Fibroblast of gingiva (primary cell): ENCODE measurements at places on chromosomes 7 and 10.

GRCh38 chr7:22325671-22326070, 31.3 kb downstream of the RAPGEF5 start:
- DNase-seq: no peak

- DNase-seq: no peak
Observed at GRCh38 chr7:131471250-131472004, 85.0 kb downstream of the PODXL start.

DNA sequence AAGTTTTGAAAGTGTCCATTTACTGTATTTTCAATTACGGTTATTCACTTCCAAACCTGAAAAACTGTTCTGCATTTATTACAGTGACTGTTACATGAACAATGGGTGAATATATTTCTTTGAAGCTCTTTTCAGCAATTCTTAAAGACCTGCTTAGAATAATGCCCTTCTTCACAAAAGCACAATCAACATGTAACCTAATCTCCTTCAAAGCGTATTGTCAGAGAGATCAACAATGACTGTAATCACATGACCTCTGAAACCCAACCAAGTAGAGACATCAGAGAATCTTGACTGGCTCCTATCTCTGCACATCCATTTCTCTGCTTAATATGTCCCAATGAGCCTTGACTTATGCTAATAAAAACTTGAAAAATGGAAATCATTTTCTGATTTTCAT, 126.7 kb downstream of the NRCAM start:
- no peak for DNase-seq

GRCh38 chr10:71878327-71879034, 27.4 kb upstream of the PSAP start:
- DNase-seq: no peak

DNA sequence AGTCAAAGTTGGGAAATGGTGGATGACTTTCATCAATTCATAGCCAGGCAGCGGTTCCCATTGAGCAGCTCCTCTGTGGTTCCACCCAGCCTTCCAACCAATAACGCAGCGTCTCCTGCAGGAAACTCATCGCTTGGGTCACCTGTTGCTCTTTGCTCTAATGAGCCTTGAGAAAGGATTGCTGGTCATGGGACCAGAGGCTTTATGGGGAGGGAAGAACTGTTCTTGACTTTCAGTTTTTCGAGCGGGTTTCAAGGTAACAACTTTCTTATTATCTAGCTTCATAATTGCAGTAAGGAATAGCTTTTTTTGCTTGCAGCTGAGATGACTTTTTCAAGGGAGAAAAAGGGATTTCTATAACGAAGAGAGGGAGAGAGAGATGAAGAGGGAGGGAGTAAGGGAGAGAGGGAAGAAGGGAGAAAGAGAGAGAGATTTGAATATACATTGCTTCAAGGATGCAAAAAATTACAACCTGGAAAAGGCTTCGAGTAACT, 405 bp upstream of the ENTPD1 start:
- no peak for DNase-seq

DNA sequence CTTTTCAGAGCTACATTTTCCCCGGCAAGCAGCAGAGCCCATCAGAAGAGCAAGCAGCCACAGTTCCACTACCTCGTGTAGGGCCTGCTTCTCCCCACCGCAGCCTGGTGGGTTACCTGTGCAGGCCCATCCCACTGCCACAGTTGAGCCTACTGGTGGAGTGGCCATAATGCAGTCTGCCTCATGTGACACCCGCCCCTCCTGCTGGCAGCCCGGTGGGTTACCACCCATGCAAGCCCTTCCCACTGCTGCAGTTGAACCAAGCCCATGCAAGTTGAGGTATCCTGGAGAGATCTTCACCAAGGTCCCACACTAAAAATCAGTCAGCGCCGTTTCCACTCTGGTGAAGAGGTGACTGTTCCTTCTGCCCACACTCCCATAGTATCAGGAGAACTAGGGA, 32.1 kb upstream of the CNNM1 start:
- no peak for DNase-seq

DNA sequence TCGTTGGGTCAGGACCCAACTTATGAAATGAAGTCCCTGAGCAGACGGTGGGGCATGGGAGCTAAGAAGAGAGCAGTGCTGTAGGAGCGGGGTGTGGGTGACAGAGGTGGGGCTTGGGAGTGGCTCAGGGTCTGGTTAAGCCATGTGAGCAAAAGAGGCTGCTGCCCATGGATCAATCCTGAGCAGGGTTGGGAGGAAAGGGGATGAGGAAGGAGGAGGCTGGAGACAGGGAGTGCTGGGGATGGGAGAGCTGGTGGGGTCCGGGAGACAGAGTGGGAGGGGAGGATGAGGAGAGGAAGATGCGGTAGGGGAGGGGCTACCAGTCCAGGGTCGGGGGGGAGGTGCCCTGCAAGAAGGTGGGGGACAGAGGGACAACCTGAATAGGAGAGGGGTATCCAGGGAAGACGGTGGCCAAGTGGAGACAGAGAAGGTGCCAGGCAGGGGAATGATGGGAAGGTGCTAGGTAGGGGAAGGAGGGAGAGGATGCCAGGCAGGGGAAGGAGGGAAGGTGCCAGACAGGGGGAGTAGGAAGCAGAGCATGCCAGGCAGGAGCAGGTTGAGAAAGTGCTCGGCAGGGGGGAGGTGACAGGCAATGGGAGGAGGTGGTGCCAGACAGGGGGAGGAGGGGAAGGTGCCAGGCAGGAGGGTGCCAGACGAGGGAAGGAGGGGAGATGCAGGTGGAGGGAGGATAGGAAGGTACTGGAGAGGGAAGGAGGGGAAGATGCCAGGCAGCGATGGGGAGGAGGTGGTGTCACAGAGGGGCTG, 27.5 kb upstream of the SMARCD3 start:
- no peak for DNase-seq

- DNase-seq: no peak
Observed at GRCh38 chr10:104128214-104128613, 6.2 kb downstream of the SFR1 start.

DNA sequence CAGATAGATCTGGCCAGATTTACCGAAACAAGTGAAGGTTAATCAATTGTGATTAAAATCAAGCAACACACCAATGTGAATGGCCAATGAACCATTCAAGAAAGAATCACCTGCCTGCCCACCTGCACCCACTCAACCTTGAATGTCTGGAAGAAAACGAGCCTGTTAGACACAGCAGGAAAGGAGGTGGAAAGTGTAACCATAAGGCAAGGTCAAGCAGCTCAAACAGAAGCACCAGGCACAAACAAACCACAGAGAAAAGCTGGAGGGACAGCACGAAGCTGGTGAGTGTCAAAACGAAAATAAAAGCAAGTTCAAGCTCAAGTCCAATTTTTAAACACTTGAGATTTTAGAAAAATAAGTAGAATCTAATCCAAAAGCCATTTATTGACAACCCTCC, 64.9 kb downstream of the STEAP1B start:
- no peak for DNase-seq

- DNase-seq: no peak
Observed at GRCh38 chr10:58371473-58371872, 13.7 kb upstream of the TFAM start.

DNA sequence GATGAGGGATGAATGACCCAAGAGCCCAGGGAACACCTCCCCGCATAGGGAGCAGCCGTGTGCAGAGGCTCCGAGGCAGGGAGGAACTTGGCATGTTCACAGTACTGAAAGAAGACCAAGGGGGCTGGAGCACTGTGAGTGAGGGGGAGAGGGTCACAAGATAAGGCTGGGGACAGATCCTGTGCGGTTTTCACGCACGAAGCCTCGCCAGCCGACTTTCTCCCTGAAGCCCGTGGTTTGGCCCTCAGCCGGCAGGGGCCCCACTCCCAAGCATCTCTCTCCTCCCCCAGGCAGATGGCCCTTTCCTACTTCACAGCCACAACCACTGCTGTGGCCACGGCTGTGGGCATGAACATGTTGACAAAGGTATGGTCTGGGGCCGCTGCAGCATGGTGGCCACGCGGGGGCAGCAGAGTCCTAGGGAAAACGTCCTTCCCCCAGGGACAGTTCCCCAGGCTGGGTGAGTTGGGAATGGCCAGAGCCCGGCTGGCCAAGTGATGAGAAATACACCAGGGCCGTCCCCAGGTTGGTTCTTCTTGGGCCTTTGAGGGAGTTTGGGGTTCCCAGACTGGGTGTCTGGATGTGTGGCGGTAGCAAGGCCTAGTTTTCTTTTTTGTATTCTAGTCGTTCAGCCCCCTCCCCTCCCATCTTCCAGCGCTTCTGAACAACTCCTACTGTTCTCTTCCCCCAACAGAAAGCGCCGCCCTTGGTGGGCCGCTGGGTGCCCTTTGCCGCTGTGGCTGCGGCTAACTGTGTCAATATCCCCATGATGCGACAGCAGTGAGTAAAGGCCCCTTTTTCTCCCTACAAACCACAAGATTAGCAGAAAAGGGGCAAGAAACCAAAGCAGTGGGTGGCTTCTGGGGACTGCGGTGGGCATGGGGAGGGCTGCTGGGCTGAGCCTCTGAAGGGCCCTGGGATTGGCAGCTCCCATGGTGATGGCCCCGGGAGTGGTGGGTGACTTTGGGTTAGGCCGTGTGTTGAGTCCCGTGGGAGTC, 14.4 kb upstream of the WBP1L start:
- DNase-seq: peak; percentile 68
